T-helper 1 cell (primary cell): ENCODE measurements at places on chromosomes 5 and 9.

- DNase-seq = no peak
Observed at GRCh38 chr5:17157294-17157693, 60.1 kb upstream of the BASP1 start.

GRCh38 chr5:135823881-135824280 is 10.6 kb upstream of the SLC25A48 start:
- no peak for DNase-seq

DNA sequence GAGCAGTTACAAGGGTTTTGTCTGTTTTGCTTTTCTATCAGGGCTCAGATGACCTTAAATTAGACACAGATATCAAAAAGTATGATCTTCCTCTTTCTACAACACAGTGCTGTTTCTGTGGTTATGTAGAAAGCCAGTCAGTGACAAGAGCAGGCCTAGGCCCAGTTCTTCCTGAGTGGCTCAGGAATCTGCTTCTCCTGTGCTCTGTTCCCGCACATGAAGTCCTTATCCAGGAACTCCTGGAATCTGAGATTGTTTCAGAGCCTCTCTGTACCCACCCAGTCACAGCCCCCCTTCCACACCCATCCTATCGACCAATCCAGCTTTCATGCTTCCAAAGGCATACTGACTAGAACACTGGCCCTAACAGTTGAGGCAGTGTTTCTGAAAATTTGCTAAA is 40.4 kb upstream of the SMU1 start:
- no peak for DNase-seq

DNA sequence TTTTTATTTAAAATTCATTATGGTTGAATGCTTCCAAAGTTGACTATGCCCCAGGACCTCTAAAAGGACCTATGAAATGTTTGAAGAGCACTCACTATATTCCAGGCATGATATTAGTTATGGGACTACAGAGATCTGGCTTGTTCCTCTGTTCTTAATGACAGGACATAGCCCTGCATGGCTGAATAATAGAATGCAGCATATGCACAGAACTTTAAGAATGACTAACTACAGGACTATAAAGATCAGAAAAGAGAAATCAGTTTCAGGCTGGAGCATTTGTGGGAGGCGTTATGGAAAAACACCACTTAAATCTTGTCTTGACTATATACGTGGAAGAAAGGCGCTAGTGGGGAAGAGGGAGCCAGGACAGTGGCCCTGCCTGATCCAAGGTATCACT is 239.2 kb downstream of the DOCK8 start:
- no peak for DNase-seq

DNA sequence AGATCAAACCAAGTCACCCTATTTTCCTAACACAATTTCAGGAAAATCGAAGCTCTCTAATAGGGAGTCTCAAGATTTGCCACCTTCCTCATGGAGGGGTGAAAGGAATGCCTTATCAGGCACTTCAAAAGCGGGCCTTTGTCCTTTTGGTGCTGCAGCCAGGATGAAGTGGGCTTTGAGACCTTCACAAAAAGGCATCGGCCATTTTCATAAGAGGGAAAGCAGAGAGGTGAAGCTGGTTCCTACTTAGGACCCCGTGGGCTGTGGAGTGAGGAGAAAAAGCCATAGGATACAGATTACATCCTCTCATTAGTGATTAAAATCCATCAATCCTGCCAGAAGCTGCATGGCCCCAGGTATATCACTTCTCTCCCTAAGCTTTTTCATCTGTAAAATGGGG is 859 bp downstream of the CDKN2AIPNL start:
- no peak for DNase-seq

DNA sequence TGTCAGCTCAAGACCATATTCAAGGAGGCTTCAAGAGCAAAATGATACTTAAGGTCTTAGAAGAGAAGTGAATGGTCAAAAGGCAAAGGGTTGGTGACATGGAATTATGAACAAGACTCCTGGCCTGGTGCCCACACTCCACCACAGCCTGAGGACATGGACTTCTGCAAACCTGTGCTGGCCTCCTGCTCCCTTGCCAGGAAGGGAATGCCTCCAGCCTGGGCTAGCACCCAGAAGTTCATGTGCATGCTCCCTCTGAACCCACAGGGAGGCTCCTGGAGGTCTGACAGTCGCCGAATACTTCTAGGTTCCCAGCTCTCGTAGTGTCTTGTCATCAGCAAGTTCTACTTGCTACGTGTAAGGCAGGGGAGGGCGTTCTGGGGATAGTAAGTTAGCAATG is 156.7 kb downstream of the FSTL4 start:
- no peak for DNase-seq

DNA sequence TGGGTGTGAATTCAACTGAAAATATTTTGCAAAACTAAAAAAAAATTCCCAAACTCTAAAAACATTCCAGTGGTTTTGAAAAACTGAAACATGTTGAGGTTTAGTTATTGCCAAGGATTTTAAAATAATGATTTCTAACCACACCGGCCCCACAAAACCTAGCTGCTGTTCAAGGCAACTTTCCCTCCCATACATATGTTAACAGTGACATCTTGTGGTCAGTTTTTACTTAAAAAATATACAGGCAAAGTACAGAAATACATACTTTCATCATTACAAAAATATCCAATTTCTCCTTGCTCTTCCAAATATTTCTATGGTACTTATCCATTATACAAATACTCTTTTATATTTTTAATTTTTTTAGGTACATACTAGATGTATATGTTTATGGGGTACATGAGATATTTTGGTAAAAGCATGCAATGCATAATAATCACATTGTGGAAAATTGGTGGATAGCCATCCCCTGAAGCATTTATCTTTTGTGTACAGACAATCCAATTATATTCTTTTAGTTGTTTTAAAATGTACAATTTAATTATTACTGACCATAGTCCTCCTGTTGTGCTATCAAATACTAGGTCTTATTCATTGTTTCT is 34.4 kb upstream of the MRPS30 start:
- no peak for DNase-seq

- no peak for DNase-seq
Observed at GRCh38 chr9:2560180-2560579, 61.4 kb upstream of the VLDLR start.

DNA sequence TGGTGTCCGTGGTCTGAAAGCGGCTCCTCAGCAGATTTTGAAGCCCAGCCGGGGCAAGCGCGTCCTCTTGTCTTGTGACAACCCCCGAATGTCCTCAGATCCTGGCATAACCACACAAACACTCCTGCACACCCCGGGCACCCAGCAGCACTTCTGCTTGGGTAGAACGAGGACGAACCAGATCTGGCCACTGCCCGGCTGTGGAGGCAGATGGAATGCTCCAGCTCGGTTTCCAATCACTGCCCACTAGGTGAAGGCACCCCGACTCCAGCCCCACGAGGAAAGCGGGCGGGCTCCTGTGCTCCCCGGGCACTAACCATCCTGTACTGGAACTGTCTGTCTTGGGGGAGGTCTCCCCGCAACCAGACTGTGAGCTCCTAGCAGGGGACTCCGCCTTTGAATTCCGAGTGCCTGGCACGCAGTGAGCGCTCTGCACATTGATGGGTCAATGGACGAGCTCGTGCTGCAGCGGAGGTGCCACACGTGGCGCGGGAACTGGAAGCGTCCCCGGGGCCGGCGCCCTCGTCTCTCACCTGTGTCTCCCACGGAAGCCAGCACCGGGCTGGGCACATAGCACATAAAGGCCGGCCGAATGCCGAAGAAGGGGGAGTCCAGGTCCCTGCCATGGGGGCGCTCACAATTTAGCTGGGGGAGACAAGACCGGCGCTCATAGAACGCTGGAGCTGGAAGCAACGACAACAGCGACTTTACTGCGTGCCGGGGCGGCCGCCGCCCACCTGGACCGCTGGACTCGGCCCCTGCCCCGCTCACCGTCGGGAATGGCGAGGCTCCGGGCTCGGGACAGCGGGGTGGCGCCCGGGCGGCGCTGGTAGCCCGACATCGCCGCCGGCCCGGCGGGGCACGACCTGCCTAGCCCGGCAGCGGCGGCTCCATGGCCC is 608 bp downstream of the ENTR1 start:
- no peak for DNase-seq
